ENCODE measurements at places on chromosomes 5 and 9. TPM values are rescaled to one million over a fixed set of nuclear protein-coding genes. Genes with fewer than 3 reads are reported as not detected.

PCDHB8 gene
- 0.36 TPM for total RNA-seq

ASPN gene
- 1.2 TPM for total RNA-seq

BTNL3 gene
- not detected for total RNA-seq

ZDHHC11B gene
- not detected for total RNA-seq

PCDHGA5 gene
- total RNA-seq: 2.7 TPM

STKLD1 gene
- total RNA-seq: 1.2 TPM

ADAMTS6 gene
- 135 TPM for total RNA-seq

ANKRD31 gene
- total RNA-seq: 0.29 TPM

NRARP gene
- total RNA-seq: under 0.01 TPM

SAPCD2 gene
- 0.88 TPM for total RNA-seq

CD74 gene
- total RNA-seq: 21.4 TPM

PRRT1B gene
- not detected for total RNA-seq

TPM2 gene
- total RNA-seq: 946 TPM

CCDC183 gene
- total RNA-seq: not detected

FAF2 gene
- total RNA-seq: 40.2 TPM

ZMAT2 gene
- total RNA-seq: 33.9 TPM

ACOT12 gene
- not detected for total RNA-seq

KIF4B gene
- not detected for total RNA-seq

SLC36A2 gene
- not detected for total RNA-seq

SLC6A19 gene
- not detected for total RNA-seq

ABL1 gene
- 92.2 TPM for total RNA-seq

JMY gene
- total RNA-seq: 30.8 TPM

PLEKHG4B gene
- 0.36 TPM for total RNA-seq

SLCO6A1 gene
- not detected for total RNA-seq

ZDHHC11 gene
- total RNA-seq: 1.8 TPM

TMEM215 gene
- not detected for total RNA-seq

C9orf43 gene
- 0.36 TPM for total RNA-seq

SPEF2 gene
- 12.7 TPM for total RNA-seq

PIP5K1B gene
- total RNA-seq: not detected

ENTPD2 gene
- not detected for total RNA-seq

GIN1 gene
- 6.2 TPM for total RNA-seq

CDX1 gene
- 0.36 TPM for total RNA-seq

CMYA5 gene
- 2.1 TPM for total RNA-seq

AGXT2 gene
- not detected for total RNA-seq

SV2C gene
- total RNA-seq: not detected

CNTFR gene
- total RNA-seq: not detected

IQGAP2 gene
- 0.36 TPM for total RNA-seq

PRLR gene
- under 0.01 TPM for total RNA-seq

CCDC127 gene
- 6.2 TPM for total RNA-seq

ZBTB34 gene
- 7.6 TPM for total RNA-seq

RAD23B gene
- 148 TPM for total RNA-seq

FAXDC2 gene
- total RNA-seq: 19.2 TPM

ITGA2 gene
- total RNA-seq: 2.7 TPM

SLCO4C1 gene
- 4.1 TPM for total RNA-seq

FOXD4 gene
- 0.29 TPM for total RNA-seq

Data from osteoblast (primary cell).